ENCODE measurements at places on chromosomes 4 and X. TPM values are rescaled to one million over a fixed set of nuclear protein-coding genes. Genes with fewer than 3 reads are reported as not detected.

GRCh38 chr4:123956204-123956603, 559.6 kb downstream of the SPRY1 start:
- DNase-seq: no peak

DNA sequence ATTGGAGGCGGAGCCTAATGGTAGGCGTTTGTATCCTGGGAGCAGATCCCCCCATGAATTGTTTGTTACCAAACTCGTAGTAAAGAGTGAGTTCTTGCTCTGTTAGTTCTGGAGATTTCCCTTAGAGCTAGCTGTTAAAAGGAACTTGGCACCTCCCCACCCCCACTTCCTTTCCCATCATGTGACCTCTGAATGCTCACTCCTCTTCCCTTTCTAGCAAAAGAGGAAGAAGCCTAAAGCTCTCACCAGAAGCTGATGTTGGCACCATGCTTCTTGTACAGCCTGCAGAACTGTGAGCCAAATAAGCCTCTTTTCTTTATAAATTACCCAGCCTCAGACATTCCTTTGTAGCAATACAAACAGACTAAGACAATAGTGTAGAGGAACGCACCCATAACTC, 13.8 kb upstream of the ATOH1 start:
- no peak for DNase-seq

CT55 gene
- not detected for total RNA-seq

GRCh38 chr4:8526363-8526855, 53.8 kb upstream of the GPR78 start:
- DNase-seq: no peak

NDST4 gene
- total RNA-seq: not detected

AKAP14 gene
- total RNA-seq: not detected

- DNase-seq: peak; percentile 28
Observed at GRCh38 chrX:23803931-23804381, 21.0 kb downstream of the SAT1 start.

ODAM gene
- not detected for total RNA-seq

DNA sequence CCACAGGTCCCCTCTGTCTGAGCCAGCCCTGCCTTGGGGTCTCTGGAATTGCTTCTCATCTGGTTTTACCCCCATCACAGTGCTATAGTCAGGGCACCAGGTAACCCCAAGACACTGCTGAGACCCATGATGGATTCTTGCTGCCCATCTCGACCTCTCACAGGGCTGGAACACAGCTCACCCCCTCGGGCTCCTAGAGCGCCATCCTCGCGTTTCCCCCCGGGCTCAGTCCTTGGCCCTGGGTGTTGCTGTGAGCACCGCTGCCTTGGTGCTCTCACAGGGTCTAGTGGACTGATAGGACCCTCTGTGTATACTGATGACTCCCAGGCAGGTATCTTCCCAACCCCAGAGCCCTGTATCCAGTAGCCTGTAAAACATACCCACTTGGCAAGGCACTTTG, 8.8 kb downstream of the MAEA start:
- no peak for DNase-seq

- DNase-seq: no peak
Observed at GRCh38 chrX:126580877-126581276, 28.3 kb upstream of the DCAF12L1 start.

HS6ST2 gene
- total RNA-seq: not detected

FAT4 gene
- 9.7 TPM for total RNA-seq

- DNase-seq: no peak
Observed at GRCh38 chrX:100695302-100695701, 36.6 kb downstream of the SYTL4 start.

PAPSS1 gene
- 53.0 TPM for total RNA-seq

- no peak for DNase-seq
Observed at GRCh38 chr4:102604222-102604940, 103.2 kb downstream of the NFKB1 start.

DNA sequence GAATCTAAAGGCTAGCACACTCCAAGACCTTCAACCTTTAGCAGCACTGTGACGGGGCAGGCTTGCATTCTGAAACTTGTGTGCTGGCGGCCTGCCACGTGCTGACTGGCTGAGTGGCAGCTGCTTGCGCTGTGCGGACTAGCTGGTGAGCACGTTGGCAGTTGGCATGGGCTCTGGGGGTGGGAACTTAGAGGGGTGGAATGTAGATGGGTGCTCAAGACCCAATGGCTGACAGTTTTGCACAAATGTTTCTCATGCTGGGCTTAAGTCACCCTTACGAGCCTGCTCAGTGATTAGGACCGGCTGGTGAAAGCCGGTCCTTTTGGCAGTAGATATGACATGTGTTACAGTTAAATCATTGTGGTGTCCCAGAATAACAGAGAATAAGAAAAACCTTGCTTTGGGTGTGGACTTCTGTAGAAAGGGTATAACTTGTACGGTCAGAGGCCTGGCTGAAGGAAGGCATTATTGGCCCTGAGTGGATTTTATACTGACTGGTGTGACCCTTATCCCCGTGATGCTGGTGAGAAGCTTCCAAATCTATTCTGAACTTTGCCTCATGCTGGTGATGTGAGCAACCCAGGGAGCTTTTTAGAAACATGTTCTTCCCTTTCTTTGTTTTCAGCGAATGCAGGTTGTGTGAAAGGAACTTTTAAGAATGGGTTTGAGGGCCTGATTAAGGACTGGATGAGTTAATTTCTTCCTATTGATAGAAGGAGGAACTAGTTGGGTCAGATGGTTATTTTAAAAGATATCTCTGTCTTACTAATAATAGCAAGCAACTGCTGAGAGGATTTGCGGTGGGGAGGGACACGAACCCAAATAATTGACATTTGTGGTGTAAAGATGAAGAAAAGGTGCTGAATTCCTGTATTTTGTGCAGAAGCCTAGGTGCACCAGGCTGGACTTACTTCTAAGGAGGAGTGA, 107.4 kb upstream of the SLC4A4 start:
- DNase-seq: peak; percentile 99

DNA sequence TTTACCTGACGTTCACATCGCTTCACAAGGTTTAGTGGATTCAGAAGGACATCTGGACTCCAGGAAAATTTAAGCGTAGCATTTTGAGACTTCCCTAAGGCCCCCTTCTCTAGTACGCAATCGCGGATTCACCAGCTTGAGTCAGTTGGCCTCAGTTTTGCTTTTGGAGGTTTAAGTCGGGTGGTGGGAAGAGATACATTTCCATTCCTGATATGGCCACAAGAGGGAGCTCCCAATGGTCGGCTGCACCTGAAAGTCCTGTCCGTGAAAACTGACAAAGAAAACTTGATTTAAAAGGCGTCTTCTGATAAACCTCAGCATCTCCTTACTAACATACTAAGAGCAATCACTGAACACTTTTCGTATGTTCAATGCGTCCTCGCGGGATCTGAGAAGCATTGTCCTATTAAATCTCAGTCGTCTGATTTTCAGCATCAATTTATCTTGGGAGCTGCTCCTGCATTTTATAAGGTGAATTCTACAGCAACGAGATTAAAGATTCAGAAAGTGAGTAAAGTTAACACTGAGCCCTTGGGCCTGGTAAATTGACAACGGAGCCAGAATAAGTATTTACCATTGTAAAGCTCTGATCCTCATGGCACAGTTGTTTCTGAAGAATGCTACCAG, 50.6 kb downstream of the LGI2 start:
- DNase-seq: peak; percentile 64

DNA sequence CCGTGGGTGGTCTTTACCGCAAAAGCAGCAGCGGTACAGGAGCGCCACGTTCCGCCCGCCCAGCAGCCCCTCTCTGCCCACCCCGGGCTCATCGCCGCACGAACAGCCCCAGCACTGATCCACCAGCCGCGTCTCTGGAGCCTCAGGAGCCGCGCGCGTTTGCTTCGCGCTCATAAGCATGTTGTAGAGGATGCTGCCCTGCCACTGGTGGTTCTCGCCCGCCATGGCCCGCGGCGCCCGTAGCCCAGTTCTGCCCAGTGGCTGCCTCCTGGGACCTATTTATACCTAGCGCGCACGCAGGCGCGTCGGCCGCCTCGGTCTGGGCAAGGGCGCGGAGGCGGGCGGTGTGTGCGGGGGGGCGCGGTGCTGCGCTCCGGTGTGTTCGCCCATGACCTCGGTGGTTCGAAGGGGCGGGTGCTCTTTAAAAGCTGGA, at the start of gene NR0B1:
Gene NR0B1 (minus strand): TSS at position 252 of the 433 bp plus-strand sequence. CDS start 27 bp downstream, at position 225.
- DNase-seq: no peak

DNA sequence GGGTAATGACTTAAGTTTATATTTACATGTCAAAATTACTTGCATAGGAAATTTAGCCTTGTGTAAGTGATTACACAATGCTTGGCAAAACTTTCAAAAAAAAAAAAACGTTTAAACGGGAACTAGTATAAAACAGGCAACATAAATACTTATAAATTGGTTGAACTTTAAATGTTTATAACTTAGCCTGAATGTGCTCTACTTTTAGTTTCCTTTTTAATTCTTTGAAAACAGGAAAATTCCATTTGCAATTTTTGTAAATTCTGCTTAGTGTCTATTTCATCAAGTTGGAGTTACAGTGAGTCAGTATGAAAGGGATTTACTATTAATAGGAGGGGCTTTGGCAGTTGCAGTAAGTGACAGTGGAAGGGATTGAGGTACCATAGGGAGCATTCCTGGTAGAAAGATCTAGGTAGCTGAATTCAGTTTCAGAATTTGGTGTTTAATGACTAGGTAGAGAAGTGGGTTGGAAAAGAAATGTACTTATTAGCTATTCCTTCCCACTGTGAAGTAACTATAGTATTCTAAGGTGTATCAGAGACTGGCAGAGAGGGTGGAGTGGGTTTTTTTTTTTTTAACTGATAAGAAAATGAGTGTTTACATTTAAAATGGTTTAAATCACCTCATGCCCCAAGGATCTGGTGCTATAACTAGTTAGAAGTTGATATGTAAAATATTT, 2.8 kb downstream of the STAG2 start:
- DNase-seq: no peak

DNA sequence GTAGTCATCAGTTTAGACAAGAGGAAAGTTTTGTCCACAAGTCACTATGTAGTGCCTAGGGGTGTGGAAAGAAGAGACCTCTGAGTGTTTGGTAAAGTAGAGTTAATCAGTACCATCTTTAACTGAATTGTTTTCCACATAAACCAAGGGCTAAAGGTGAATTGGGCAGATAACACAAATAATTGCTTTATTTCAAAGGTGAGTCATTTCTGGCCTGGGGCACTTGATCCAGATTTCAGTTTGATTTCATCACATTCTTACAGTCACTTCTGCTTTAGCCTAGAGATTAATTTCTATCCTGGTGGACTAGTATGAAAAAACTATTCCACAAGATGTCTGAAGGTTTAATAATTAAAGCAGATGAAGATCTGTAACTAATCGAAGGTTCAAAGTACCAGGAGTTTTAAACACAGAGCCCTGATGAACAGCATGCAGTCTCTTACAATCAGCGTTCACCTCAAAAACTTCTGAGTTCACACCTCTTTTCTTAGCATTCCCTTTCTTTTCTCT, 74.5 kb upstream of the BOD1L1 start:
- DNase-seq: no peak

- DNase-seq: no peak
Observed at GRCh38 chr4:30879855-30880598, 159.9 kb downstream of the PCDH7 start.

GRCh38 chr4:172736046-172736445, 432.6 kb upstream of the GALNT7 start:
- DNase-seq: no peak

DNA sequence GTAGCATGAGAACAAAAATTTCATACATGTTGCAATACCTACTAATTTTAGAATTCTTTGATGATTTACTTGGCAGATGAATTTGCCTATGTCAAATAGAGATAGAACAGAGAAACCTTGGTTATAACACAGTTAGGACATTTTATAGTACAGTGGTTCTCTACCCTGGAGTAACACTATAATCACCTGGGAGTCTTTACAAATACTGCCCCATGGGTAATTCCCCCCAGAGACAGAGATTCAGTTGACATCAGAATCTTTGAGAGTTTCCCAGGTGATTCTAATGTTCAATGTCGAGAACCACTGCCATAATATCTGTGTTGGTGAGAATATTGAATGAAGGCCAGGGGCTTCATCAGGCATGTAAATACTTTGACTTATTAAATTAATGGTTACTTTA, 401.3 kb upstream of the NDST4 start:
- DNase-seq: no peak

CENPE gene
- 1.5 TPM for total RNA-seq

- DNase-seq: no peak
Observed at GRCh38 chrX:9765737-9766097, at the start of gene GPR143. GPR143 (minus strand) TSS chrX:9765847; CDS start chrX:9765817, 30 bp downstream.

FGD1 gene
- total RNA-seq: 7.8 TPM

DNA sequence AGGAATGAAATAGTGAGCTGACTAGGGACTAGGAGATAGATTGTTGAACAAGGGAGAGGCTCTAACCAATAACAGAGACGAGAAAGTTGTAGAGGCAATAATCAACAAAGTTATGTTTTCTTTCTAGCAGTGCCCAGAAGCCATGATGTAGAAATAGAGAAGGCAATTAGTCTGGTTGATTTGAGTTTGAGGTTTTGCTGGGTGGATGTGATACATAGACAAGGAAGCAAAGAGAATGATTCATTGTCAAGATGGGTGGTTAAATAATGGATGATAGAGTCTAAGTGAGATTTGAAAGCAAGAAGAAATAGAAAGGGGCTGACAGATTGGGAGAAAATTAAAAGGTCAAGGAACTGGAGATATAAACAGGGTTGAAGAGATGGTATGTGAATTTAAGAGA, 11.2 kb downstream of the RBM41 start:
- peak; percentile 1 for DNase-seq

- no peak for DNase-seq
Observed at GRCh38 chr4:57020467-57021101, 41.9 kb downstream of the POLR2B start.

NWD2 gene
- total RNA-seq: not detected
